ENCODE measurements at places on chromosomes 13 and 19. TPM values are rescaled to one million over a fixed set of nuclear protein-coding genes. Genes with fewer than 3 reads are reported as not detected.

DNA sequence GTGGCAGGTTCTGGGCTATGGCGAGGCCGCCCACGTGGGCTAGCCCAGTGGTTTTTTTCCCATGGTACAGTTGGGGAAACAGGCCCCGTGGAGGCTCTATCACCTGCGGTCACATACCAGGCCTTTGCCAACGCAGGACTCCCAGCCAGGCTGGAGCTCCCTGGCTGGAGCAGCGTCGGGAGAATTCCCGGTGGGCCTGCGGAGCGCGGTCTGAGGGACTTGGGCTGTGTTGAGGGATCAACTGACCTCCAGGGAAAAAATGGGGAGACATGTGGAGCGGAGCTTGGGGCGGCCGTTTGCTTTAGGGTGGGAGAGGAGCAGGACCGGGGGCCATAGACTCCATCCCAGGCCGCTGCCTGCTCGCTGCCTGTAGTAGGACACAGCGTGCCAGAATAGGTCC lies 16.4 kb downstream of the DOT1L start:
- H3K27me3 ChIP-seq: no peaks in the 10 kb centered on the region
- H3K4me1 ChIP-seq: no peaks in the 10 kb centered on the region
- peaks cover 2% of the 10 kb centered on the region for H3K36me3 ChIP-seq

DNA sequence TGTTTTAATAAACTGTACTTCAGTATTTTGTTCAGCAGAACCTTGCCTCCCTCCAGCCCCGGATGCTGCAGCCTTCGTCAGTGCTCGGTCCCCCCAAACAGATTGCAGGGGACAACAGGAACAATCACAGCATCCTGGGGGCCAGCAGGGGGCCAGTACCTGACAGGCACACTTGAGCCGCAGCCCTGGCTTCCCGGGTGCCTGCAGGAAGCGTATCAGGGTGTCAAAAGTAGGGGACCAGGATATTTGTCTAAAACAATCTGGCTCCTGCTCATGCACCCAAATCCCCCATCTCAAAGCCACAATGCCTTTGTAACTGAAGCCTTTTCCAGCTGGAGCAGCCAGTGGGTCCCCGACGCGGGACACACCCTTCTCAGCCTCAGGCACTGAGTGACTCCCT lies 167.5 kb upstream of the TSHZ3 start:
- no peaks in the 10 kb centered on the region for H3K36me3 ChIP-seq
- H3K27me3 ChIP-seq: peaks cover 2% of the 10 kb centered on the region
- H3K4me1 ChIP-seq: no peaks in the 10 kb centered on the region
- DNase-seq: no peak
- no peak overlapping the region for H3K4me3 ChIP-seq
- no peak overlapping the region for H3K27ac ChIP-seq

GRCh38 chr19:42129399-42130253 lies 2.6 kb downstream of the POU2F2 start:
- H3K27ac ChIP-seq: peak overlapping the region; percentile 12
- H3K4me3 ChIP-seq: no peak overlapping the region
- peaks cover 17% of the 10 kb centered on the region for H3K4me1 ChIP-seq
- H3K27me3 ChIP-seq: peaks cover 58% of the 10 kb centered on the region

DNA sequence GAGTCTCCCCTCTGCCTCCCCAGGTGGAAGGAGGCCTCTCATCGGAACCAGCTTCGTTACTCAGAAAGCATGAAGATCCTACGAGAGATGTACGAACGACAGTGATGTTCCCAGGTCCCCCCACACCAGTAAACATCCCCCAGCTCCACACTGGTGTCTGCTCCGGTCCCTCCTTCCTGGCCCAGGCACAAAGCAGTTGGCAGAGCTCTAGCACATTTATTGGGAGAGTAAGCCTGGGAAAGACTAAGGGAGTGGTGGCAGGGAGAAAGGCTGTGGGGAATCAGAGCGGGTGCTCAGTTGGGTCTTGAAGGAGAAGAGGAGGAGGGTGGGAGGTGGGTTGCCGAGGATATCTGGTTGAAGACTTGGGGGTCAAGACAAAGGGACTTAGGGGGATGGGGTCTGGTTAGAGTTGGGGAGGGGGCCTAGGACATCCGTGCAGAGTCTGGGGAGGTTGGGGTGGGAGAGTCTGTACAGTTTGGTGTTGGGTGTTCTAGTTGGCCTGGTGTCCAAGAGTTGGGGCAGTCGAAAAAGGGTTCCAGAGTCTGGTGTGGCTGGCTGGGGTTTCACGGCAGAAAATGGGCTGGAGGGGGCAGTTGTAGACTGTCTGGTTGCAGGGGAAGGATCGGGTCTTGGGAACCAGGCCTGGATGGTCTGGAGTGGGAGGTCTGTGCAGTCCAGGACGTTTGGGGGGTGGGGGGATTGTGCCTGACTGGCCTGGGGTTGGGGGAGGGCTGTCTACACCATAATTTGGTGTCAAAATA lies 2.3 kb downstream of the HSPB6 start:
- no peak for DNase-seq
- H3K4me1 ChIP-seq: peaks cover 23% of the 10 kb centered on the region
- H3K36me3 ChIP-seq: no peaks in the 10 kb centered on the region
- H3K4me3 ChIP-seq: peak overlapping the region; percentile 72
- H3K27ac ChIP-seq: no peak overlapping the region
- H3K27me3 ChIP-seq: peaks cover 2% of the 10 kb centered on the region

- DNase-seq: no peak
- no peaks in the 10 kb centered on the region for H3K4me1 ChIP-seq
- no peak overlapping the region for H3K4me3 ChIP-seq
- H3K27ac ChIP-seq: no peak overlapping the region
- H3K36me3 ChIP-seq: no peaks in the 10 kb centered on the region
Observed at GRCh38 chr19:7304200-7304599, 10.0 kb upstream of the INSR start.

- no peak overlapping the region for H3K27ac ChIP-seq
- DNase-seq: no peak
- H3K4me3 ChIP-seq: no peak overlapping the region
- no peaks in the 10 kb centered on the region for H3K4me1 ChIP-seq
- H3K36me3 ChIP-seq: no peaks in the 10 kb centered on the region
- peaks cover 7% of the 10 kb centered on the region for H3K27me3 ChIP-seq
Observed at GRCh38 chr19:3129112-3129511, 6.7 kb upstream of the GNA15 start.

GRCh38 chr19:31255174-31255799 lies 93.9 kb downstream of the TSHZ3 start:
- H3K27ac ChIP-seq: no peak overlapping the region
- no peak overlapping the region for H3K4me3 ChIP-seq
- H3K27me3 ChIP-seq: peaks cover under 1% of the 10 kb centered on the region
- no peaks in the 10 kb centered on the region for H3K4me1 ChIP-seq

- H3K4me3 ChIP-seq: no peak overlapping the region
- peaks cover 60% of the 10 kb centered on the region for H3K36me3 ChIP-seq
- DNase-seq: no peak
- no peaks in the 10 kb centered on the region for H3K27me3 ChIP-seq
Observed at GRCh38 chr19:27741236-27741635, 1471.7 kb downstream of the UQCRFS1 start.

- H3K27ac ChIP-seq: no peak overlapping the region
- no peaks in the 10 kb centered on the region for H3K36me3 ChIP-seq
- no peaks in the 10 kb centered on the region for H3K4me1 ChIP-seq
- H3K4me3 ChIP-seq: no peak overlapping the region
- H3K27me3 ChIP-seq: no peaks in the 10 kb centered on the region
Observed at GRCh38 chr13:54445453-54445852, 1416.8 kb downstream of the OLFM4 start.

DNA sequence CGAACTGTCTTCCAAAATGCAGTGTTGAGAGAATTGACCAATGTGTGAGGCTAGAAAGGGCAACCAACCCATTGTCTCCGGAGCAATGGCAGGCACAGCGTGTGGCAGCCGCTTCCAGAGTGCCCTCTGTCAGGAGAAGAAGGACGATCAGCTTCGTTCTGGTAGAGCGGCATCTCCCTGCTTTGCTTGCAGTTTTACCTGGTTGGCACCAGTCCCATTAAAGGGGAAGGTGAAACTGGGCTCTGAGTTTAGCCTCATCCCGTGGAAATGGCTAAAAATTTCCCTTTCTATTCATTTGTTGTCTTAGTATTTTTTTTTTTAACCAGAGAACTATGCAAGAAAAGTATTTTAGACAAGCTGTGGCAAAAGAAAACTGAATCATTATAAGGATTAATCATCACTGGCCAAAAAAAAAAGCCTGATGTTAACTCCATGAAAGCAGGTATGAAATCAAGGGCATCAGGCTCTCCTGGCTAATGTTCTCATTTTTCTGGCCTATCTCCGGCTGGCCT lies 81.5 kb upstream of the SLC7A1 start:
- H3K36me3 ChIP-seq: no peaks in the 10 kb centered on the region
- peak overlapping the region; percentile 74 for H3K27ac ChIP-seq
- no peak for DNase-seq
- H3K4me1 ChIP-seq: no peaks in the 10 kb centered on the region
- no peak overlapping the region for H3K4me3 ChIP-seq

DNA sequence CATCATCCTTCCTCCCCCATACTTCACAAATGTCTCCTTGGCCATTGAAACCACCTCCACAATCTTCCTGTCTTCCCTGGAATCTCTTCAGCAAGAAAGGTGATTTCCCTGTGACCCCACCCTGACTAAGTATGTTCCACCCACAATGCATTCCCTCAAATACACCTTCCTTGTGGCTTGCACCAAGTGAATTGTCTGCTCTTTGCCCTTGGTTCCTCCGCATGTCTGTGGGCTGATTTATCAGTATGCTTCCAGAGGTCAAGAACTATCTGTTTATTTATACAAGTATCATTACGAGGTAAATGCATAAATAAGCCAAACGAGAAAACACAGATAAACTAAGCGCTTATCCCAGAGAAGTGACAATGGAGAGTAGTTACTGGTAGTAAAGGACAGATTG lies 45.4 kb upstream of the POMP start:
- no peak for DNase-seq
- H3K4me1 ChIP-seq: no peaks in the 10 kb centered on the region
- no peak overlapping the region for H3K4me3 ChIP-seq
- H3K27me3 ChIP-seq: no peaks in the 10 kb centered on the region
- H3K27ac ChIP-seq: no peak overlapping the region

- DNase-seq: no peak
- no peaks in the 10 kb centered on the region for H3K27me3 ChIP-seq
- H3K36me3 ChIP-seq: no peaks in the 10 kb centered on the region
- no peak overlapping the region for H3K27ac ChIP-seq
Observed at GRCh38 chr13:59684105-59684504, 479.6 kb downstream of the DIAPH3 start.

GRCh38 chr13:108269601-108270328 lies at the start of gene TNFSF13B:
Gene TNFSF13B (plus strand): TSS chr13:108269718. CDS start chr13:108269896, 178 bp downstream.
- no peak within 1 kb of the TSS for H3K27ac ChIP-seq
- H3K4me1 ChIP-seq: no peaks in the 10 kb centered on the region
- H3K27me3 ChIP-seq: no peaks in the 10 kb centered on the region
- no peaks in the 10 kb centered on the region for H3K36me3 ChIP-seq
- DNase-seq: no peak
- no peak within 1 kb of the TSS for H3K4me3 ChIP-seq

- H3K36me3 ChIP-seq: no peaks in the 10 kb centered on the region
- no peak overlapping the region for H3K4me3 ChIP-seq
- H3K4me1 ChIP-seq: no peaks in the 10 kb centered on the region
- H3K27me3 ChIP-seq: no peaks in the 10 kb centered on the region
- no peak for DNase-seq
Observed at GRCh38 chr13:32179708-32180107, 135.5 kb downstream of the ZAR1L start.

GRCh38 chr13:110841846-110842245 lies 73.0 kb downstream of the ANKRD10 start:
- no peaks in the 10 kb centered on the region for H3K4me1 ChIP-seq
- DNase-seq: no peak
- peaks cover 2% of the 10 kb centered on the region for H3K27me3 ChIP-seq
- H3K4me3 ChIP-seq: no peak overlapping the region

GRCh38 chr13:31441800-31442510 lies 242.2 kb downstream of the B3GLCT start:
- H3K27ac ChIP-seq: peak overlapping the region; percentile 32
- peaks cover 18% of the 10 kb centered on the region for H3K4me1 ChIP-seq
- DNase-seq: no peak
- no peaks in the 10 kb centered on the region for H3K36me3 ChIP-seq
- H3K27me3 ChIP-seq: no peaks in the 10 kb centered on the region
- H3K4me3 ChIP-seq: no peak overlapping the region

DNA sequence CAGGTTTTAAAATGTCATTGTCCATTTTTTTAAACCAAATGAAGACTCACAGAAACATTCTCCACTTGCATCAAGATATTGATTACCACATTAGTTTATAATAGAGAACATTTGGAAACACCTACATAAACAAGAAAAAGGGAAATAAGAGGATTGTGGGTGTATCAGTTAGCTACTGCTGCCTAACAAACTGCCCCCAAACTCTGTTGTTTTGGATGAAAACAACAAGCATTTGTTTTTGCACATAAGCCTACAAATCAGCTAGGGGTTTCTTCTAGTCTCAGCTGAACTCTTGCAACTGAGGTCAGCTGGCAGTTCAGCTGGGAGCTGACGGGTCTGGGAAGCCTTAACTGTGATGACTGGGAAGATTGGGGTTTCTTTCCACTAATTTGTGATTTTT lies 464.4 kb downstream of the COG6 start:
- H3K4me3 ChIP-seq: no peak overlapping the region
- H3K4me1 ChIP-seq: peaks cover 23% of the 10 kb centered on the region
- DNase-seq: no peak

DNA sequence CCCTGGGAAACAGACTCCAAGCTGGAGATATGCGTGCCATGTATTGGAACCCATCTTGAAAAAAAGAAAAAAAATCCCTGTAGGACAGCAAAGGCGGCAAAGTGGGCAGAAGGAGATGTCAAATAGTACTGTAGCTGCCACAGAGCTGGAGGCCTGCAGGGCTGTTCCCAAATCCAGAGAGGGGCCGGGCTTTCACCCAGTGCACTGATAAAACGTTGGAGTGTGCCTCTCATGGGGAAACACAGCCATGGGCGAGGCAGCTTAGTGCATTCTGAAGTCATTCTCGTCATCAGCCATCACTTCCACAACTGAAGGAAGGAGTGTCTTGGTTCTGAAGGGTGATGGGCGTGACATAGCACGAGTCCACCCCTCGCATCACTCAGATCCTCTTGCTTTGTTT lies 4.8 kb downstream of the SGCG start:
- DNase-seq: no peak
- no peaks in the 10 kb centered on the region for H3K4me1 ChIP-seq
- H3K27ac ChIP-seq: no peak overlapping the region
- H3K4me3 ChIP-seq: no peak overlapping the region

GRCh38 chr13:95100525-95101433 lies 200.5 kb downstream of the ABCC4 start:
- H3K27me3 ChIP-seq: no peaks in the 10 kb centered on the region
- H3K27ac ChIP-seq: peak overlapping the region; percentile 95
- DNase-seq: peak; percentile 23
- H3K4me3 ChIP-seq: peak overlapping the region; percentile 78

MISP3 gene
- total RNA-seq: 0.39 TPM

S1PR2 gene
- total RNA-seq: 26.3 TPM

DIRAS1 gene
- 19.9 TPM for total RNA-seq

ACTMAP gene
- 22.7 TPM for total RNA-seq

UPF3A gene
- total RNA-seq: 89.5 TPM

KIR3DL1 gene
- not detected for total RNA-seq

ZSCAN4 gene
- not detected for total RNA-seq

SLC17A7 gene
- 0.23 TPM for total RNA-seq

ZNF562 gene
- total RNA-seq: 23.3 TPM

Measured in neural crest cell (in vitro differentiated cells).